ENCODE measurements at places on chromosomes 6 and 20.

DNA sequence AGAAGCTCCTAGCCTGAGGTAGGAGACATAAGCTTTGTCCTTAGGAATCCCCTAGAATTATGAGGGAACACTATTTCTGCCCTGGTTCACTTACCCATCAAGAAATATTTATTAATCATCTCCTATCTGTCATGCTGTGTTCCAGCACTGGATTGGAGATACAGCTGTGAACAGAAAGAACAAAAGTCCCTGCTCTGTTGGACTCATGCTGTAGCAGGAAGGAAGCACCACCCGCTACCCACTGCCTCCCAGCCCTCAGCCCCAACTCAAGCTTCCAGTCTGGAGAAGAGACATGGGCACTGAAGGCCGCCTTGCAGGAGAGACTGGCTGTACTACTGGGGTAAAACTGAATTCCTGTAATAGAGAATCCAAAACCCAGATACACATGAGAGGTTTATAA, 78.0 kb downstream of the MDGA1 start:
- no peak for DNase-seq

DNA sequence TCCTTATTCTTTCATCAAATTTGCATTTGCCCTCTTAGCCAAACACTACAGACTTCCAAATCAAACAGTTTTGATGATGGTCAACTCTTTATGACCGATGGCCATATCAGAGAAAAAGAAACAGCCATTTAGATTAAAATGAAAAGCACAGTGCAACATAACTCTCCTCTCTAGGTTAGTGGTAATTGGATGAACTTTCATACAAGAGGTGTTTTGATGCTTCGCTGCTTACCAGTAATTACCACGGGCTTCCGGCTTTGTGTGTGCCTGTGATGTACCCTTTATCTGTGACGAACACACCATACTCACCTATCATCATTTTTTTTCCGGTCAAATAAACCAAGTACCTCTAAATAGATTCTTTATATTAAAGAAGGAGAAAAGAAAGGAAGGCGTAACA, 181.8 kb downstream of the FOXA2 start:
- DNase-seq: no peak

DNA sequence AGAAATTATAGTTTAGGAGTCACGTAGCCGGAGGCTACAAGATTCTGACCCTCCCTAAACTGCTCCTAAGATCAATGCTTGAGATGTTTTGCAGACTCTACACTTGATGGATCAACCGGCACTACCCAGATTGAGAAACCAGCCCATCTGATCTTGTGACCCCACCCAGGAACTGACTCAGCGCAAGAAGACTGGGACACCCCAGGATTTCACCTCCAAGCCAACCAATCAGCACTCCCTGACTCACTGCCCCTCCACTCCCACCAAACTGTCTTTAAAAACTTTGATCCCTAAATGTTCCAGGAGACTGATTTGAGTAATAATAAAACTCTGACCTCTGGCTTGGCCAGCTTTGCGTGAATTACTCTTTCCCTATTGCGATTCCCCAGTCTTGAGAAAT, 99.8 kb downstream of the OPRM1 start:
- no peak for DNase-seq

DNA sequence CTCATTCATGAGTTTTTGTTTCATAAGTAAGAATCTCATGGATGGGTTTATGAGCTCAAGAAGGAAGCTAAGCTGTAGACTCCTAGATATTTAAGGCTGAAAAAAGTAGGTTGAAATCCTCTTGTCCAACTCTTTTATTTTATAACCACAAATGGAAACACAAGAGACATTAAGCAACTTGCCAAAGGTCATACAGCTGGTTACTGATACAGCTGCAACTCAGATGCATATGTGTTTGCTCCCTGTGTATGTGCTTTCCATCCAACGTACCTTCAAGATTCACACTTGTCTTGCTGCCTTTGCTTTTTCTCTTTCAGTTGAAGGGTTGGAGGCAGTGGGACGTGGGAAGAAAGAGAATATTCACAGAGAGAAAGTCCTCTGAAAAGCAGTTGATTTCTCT, 153.5 kb upstream of the STMND1 start:
- no peak for DNase-seq

GRCh38 chr6:167700199-167700598, 126.5 kb upstream of the AFDN start:
- no peak for DNase-seq

- no peak for DNase-seq
These were observed 70.2 kb downstream of the SLC22A3 start for GRCh38 chr6:160418370-160418769.

DNA sequence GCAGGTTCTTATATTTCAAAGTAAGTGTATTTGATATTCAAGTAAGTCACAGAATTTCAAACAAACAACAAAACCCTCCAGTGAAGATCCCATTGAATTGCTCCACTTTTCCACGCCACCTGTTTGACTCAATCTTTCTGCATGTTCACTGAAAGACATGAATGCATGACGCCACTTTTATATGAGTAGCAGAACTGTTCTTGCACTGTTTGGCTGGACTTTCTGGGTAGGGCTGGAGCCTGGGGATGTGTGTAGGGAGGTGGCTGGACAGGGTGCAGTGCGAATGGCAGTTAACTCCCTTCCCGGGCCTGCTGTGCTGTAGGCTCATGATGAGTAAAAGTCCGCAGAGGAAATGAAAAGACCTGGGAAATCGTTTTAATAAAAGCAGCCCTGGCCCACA, 39.7 kb downstream of the IL20RA start:
- no peak for DNase-seq

DNA sequence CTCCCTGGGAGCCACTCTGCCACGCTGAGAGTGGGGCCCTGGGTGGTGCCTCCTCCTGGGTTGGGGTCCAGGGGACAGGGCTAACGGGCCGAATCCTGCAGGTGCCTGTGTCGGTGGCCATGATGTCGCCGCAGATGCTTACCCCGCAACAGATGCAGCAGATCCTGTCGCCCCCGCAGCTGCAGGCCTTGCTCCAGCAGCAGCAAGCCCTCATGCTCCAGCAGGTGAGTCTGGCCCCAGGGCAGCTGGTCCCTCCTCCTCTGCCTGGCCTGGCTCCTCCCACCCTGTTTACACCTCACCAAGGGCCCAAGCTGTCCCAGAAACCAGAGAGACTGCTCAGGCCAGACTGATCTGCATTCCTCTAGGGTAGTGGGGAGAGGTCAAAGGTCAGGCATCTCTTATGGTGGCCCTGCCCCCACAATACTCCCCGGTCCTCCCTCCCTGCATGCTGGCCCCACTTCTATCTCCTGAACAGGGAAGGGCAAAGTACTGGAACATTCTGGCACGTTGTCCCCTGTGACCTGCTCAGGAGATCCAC, 38.6 kb downstream of the FOXP4 start:
- no peak for DNase-seq

DNA sequence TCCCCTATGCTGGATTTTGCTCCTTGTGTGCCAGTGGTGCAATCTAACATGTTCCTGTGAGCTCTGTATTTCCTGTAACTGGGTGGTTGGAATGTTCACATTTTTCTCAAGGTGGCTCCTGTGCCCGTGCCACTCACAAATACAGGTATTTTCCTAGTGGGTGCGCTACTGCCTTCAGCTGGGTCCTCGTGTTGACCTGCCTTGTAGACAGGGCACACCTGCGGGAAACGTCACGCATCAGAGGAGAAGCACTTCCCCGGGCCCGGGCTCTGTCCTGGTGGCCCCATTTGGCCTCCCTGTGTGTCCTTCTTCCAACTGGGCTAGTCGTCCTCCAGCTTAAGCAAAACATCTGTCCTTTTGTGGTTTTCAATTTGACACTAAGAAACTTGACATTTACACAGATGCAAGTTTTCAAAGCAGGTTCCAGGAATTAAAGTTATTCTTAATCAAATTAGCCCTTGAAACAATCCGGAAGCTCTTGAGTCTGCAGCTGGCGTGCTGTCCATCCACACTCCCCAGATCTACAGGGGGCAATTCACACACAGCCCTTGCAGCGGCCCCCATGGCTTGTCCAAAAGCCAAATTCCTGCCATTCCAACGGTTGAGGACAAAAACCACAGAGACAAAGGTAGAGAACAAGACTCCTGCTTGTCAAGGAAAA, 275.1 kb downstream of the CDC5L start:
- no peak for DNase-seq

GRCh38 chr6:65259982-65260381, 447.0 kb downstream of the EYS start:
- DNase-seq: no peak

DNA sequence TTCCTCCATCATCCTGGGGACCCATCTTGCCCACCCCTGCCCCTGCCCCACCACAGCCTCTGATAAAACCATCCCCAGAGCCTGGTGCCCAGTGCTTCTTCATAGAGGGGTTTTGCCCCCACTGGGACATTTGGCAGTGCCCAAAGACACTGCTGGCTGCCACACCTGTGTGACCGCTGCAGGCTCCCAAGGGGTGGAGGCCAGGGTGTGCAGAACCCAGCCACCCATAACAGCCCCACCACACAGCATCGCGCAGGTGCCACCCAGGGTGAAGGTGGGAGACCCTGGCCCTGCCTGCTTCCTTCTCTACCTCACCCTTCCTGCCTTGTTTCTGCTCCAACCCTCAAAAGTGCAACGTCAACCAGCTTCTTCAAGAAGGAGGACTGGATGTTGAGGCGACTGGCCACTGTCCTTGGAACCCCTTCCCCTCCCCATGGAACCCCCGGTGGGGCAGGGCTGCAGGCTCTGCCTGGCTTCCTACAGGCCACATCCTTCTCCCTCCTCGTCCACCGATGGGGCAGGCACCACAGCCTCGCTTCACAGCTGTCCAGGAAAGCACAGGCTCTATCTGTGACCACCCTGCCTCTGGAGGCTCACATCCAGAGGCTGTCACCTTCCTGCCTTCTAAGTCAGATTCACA, 79.2 kb upstream of the MPC1 start:
- DNase-seq: no peak

DNA sequence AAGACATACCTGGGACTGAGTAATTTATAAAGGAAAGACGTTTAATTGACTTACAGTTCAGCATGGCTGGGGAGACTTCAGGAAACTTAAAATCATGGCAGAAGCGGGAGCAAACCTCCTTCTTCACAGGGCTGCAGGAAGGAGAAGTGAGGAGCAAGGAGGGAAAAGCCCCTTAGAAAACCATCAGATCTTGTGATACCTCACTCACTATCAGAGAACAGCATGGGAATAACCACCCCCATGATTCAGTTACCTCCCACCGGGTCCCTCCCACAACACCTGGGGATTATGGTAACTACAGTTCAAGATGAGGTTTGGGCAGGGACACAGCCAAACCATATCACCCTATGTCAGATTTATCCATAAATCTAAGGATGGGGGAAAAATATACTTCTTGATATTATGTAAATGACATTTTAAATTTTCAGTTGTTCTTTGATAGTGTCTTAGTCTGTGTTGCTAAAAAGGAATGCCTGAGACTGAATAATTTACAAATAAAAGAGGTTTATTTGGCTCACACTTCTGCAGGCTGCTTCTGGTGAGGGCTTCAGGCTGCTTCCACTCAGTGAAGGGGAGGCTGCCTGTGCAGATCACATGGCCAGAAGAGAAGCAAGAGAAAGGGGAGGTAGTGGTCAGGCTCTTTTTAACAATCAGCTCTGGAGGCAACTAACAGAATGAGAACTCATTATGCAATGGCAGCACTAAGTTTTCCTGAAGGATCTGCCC, 1.2 kb upstream of the MCM9 start:
- DNase-seq: no peak

GRCh38 chr6:121436960-121437850, 1.8 kb downstream of the GJA1 start:
- no peak for DNase-seq

DNA sequence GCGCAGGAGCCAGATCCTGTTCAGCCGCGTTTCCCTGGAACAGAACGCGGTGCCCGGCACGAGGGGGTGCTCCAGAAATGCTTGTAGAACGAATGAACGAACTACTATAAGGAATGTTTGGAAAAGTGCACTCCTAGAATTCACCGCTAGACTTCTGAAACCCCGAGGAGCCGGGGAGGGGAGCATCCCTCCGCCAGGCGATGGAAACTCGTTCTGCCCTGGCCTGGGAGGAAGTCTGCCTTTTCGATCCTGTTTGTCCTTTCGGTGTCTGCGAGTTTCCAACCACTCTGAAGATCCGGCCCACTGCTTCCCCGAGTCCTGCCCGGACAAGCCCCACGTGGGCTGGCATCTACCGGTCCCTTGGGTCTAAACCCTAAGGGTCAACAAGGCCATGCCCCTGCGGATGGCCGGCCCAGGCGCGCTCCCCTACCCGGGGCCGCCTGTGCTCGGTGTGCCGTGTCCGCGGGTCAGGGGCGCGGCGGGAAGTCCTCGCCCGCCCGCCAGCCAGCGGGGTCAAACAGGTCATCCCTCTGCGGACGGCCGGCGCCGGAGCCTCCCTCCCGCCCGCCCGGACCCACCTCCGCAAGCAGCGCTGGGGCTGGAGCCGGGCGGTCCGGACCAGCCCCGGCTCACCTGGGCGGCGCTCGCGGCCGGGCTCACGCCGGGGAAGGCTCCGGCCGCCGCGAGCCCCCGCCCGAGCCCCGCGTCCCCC, 526 bp downstream of the SULF2 start:
- DNase-seq: no peak

- peak; percentile 17 for DNase-seq
These were observed 52.5 kb downstream of the RBL1 start for GRCh38 chr20:37042986-37043972.

DNA sequence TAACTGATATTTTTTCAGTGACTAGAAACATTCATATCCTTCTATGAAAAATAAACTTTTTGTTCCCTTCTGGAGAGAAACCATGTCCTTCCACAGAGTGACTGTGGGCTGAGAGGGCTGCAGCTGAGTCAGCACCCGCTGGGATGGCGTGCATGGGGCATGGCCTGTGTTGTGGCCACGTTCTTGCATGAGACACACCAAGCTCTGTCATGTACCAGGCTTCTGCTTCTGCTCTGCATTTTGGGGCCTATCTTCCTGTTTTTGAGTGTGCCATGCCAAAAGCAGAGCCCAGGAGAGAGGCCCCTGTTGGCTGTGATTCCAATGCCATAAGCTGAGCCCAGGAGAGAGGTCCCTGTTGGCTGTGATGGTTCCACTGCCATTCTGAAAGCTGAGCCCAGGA, 10.8 kb downstream of the APMAP start:
- DNase-seq: no peak

DNA sequence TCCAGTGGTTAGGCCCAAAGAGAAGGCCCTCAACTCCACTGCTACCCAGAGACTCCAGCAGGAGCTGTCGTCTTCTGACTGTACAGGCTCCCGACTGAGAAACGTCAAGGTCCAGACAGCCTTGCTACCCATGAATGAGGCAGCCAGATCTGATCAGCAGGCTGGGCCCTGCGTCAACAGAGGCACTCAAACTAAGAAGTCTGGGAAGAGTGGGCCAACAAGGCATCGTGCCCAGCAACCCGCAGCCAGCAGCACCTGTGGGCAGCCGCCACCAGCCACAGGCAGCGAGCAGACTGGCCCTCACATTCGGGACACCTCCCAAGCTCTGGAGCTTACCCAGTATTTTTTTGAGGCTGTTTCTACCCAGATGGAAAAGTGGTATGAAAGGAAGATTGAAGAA, 8.1 kb downstream of the LYRM2 start:
- DNase-seq: no peak

- DNase-seq: no peak
These were observed 12.2 kb downstream of the SAYSD1 start for GRCh38 chr6:39102821-39103136.

GRCh38 chr6:160494576-160494975, 146.4 kb downstream of the SLC22A3 start:
- no peak for DNase-seq

- no peak for DNase-seq
These were observed 39.0 kb upstream of the SUPT3H start for GRCh38 chr6:45416700-45417099.

- DNase-seq: no peak
These were observed 26.5 kb upstream of the ZFAND3 start for GRCh38 chr6:37793067-37793466.
